Fibroblast of gingiva (primary cell): ENCODE measurements at places on chromosomes 7 and 10.

GRCh38 chr10:45456822-45457221, 82.8 kb downstream of the ALOX5 start:
- no peak for DNase-seq

GRCh38 chr7:141991140-141991539, 4.5 kb upstream of the MGAM start:
- no peak for DNase-seq

GRCh38 chr7:79709574-79710409, 256.3 kb upstream of the MAGI2 start:
- DNase-seq: no peak

GRCh38 chr7:155395176-155395797, 62.6 kb upstream of the EN2 start:
- no peak for DNase-seq
